ENCODE measurements at places on chromosomes 5 and 9.

- DNase-seq: no peak
These were observed 247.7 kb downstream of the PJA2 start for GRCh38 chr5:109161914-109162683.

DNA sequence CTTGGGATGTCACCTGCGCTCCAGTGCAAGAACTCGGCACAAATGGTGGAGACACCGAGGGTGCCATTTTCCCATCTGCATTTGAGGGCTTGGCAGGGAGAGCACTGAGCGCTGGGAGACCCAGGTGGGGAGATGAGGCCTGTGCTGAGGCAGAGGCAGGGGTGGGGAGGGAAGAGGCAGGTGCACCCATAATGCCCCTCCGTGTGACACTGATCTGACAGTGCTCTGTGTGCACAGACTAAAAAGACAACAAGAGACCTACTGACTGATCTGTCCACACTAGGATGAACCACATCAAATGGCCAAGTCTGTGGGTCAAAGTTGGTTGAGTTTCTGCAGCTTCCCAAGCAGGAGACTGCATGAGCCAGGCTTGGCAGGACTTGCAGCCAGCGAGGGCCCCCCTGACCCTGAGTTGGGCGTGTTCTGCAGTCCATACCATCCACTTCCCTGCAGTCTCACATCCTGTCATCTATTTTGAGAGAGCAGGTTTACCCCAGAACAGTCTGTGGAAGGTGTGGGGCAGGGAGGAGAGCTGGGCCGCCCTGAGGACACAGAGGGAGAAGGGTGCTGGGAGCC is 41.9 kb downstream of the NEK6 start:
- no peak for DNase-seq

DNA sequence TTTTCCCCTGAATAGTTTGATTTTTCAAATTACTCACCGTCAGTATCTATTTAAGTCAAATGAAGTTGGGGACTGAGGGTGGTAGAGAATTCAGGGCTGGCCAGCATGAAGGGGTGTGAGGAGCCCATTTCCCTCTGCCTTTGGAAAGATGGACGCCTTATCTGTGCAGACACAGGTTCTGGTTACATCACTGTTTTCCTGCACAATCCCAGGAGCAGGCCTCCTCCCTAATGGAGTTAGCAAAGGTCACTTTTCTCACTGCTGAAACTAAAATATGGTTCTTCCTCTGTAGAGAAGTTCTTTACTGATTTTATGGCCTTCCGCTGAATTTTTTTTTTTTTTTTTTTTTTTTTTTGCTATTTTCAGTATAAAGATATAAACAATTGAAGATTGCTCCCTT is 69.1 kb downstream of the FOXD1 start:
- DNase-seq: no peak

GRCh38 chr5:113771483-113771882 is 258.0 kb downstream of the YTHDC2 start:
- DNase-seq: no peak

DNA sequence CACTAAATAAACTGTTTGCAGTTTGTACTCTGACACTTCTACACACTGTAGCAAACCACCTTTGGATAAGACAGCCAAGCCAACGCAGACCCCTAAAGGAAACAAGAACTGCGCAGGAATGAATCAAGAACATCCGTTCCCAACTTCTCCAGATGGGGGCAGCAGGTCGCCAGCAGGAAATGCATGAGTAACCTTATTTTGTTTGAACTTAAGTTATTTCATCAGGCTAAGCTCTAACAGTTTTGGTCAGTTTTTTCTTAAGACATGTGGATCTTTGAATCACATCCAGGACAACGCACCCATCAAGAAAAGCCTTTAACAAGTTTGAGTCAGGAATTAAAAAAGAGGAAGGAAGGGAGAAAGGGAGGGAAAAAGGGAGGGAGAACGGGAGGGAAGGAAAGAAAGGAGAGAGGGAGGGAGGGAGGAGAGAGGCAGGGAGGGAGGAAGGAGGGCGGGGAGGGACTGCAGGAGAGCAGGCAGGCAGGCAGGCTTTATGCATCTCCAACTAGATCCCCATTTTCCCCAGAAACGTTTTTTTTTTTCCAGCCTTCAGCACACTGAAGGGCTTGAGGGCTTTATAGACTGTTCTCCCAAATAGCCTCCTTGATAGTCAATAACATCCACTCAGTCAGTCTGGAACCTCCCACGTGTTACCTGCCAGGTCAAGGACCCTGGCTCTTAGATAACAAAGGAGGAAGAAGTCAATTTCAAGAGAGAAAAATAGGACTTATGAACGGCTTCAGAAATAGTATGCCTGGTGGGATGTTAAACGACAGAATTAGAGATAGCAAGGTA is 22.2 kb downstream of the BHMT start:
- DNase-seq: peak; percentile 65

DNA sequence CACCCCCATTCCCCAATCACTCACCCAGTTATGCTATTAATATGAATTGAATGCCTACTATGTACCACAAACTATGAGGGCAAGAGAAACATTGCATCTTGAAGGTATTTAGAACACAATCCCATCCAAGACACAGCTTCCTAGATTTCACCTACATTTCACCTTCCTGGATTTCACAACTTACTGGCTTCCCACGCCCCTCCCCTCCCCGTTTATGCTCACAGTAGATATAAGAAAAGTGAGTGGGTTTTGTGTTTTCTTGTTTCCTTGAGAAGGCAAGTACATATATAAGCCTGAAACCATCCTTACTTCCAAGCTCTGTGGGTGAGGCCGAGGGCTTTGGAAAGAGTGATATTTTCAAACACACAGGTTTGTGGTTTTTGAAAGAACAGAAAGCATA is 465.0 kb downstream of the BNC2 start:
- no peak for DNase-seq
